ENCODE measurements at places on chromosomes 2 and 18.

- DNase-seq, result no peak
Observed at GRCh38 chr18:12656605-12656937, 1.3 kb downstream of the SPIRE1 start.

DNA sequence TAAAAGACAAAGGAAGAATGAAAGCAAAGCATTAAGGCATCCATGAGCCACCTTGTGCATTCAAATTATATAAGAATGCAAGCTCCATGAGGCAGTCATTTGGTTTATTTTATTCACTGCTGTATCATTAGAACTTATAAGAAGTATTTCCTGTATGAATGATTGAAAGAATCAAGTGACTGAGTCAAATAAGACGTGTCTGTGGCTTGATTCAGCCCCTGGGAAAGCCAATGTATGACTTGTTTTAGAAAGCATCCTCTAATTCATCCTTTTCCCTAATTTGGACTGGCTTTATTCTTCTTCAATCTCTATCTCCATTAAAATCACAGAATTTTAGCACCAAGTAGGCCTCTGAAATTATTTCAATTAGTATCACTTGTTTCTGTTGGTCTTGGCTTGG is 461.1 kb downstream of the LPIN1 start:
- DNase-seq, result no peak

- DNase-seq, result no peak
Observed at GRCh38 chr2:143584936-143585335, 455.7 kb downstream of the ARHGAP15 start.

GRCh38 chr2:3143602-3144001 is 234.0 kb downstream of the EIPR1 start:
- DNase-seq, result no peak

DNA sequence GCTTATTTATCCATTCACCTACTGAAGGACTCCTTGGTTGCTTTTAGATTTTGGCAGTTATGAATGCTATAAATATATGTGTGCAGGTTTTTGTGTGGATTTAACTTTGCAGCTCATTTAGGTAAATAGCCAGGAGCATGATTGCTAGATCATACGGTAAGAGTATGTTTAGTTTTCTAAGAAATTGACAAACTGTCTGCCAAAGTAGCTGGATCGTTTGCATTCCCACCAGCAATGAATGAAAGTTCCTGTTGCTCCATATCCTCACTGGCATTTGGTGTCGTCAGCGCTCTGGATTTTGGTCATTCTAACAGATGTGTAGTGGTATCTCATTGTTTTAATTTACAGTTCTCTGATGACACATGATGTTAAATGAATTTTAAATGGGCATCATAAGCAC is 8.7 kb upstream of the DIPK1C start:
- DNase-seq, result no peak
